ENCODE measurements at places on chromosomes 16 and 17. TPM values are rescaled to one million over a fixed set of nuclear protein-coding genes. Genes with fewer than 3 reads are reported as not detected.

FDXR gene
- 8.5 TPM for total RNA-seq

GAS2L2 gene
- 1.1 TPM for total RNA-seq

- DNase-seq = no peak
These were observed 8.3 kb downstream of the TSC2 start for GRCh38 chr16:2056077-2056476.

GRCh38 chr17:81242421-81243332, 3.6 kb downstream of the NDUFAF8 start:
- no peak for DNase-seq

GRCh38 chr16:66365651-66366050, 840 bp upstream of the CDH5 start:
- DNase-seq = peak; percentile 52
